ENCODE measurements at places on chromosomes 7 and 10.
A peak's percentile ranks its signal among the peaks of the same experiment; 100 is the strongest.

DNA sequence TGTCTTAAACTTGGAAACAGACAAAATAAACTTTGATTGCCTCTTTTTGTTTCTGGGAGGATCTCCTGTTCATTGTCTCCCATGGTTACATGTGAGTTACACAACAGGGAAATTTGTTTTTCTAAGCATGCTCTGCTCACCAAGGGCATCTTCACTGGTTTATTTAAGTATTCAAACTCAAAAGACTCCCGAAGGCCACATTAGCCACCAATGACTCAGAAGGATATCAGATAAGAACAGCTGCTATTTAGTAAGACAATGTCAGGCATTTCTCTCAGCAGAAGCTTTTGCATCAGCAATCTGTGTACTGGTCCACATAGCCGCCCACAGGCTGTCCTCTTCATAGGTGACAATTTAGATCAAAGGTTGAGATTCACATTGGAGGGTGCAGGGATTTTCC, 19.3 kb downstream of the OR6B1 start:
- no peak for DNase-seq

DNA sequence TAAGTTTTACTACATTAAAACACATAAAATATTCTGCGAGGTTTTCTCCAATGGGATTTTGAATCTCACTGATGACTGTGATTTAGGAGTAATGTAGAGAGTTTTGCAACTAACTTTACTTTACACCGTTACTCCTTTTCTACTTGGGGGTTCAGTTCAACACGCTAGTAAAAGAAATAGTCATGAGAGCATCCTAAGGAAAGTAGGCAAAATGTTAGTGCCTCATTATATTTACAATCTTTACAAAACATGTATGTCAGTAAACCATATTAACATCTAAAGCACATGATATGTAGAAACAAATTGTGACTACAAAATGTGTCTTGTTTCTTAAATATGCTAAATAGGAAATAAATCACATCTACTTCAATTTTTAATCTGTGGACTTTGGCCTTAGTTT, 6.0 kb downstream of the MEOX2 start:
- no peak for DNase-seq

GRCh38 chr10:73517166-73517888, 21.5 kb upstream of the PPP3CB start:
- no peak for DNase-seq

DNA sequence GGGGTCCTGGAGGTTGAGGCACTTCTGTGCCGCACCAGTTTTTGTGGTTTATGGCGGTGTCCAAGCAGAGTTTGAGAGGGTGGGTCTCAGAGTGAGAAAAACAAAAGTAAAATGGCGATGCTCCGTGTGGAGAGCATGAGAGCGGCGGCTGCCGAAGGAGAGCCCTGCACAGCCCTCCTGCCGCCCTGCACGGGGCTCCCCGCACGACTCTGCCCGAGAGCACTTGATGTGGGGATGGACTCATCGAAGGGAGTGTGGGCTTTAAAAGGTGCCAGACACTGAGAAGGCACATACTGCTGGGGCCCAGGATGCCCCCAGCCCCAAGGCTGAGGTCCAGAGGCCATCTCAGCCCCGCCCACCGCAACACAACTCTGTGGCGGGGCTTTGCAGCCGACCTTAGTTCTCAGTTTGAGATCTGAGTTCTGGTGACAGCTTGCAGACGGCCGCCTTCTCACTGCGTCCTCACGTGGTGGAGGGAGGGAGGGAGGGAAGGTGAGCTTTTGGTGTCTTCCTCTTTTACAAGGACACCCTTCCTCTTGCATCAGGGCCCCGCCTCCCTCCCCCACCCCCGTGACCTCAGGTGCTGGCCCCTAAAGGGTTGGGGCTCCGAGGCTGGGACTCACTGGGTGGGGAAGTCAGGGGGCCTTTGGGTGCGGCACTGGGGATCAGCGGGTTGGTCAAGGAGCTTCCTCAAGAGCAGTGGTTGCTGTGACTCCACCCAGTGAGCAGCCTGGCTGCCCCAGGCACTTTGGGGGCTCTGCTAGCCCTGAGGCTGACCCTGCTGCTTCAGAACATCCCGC, 69.1 kb downstream of the NKX6-2 start:
- no peak for DNase-seq

- no peak for DNase-seq
Observed at GRCh38 chr7:17304926-17305325, 6.5 kb downstream of the AHR start.

- DNase-seq: no peak
Observed at GRCh38 chr7:90999989-91000979, 263.9 kb upstream of the FZD1 start.

DNA sequence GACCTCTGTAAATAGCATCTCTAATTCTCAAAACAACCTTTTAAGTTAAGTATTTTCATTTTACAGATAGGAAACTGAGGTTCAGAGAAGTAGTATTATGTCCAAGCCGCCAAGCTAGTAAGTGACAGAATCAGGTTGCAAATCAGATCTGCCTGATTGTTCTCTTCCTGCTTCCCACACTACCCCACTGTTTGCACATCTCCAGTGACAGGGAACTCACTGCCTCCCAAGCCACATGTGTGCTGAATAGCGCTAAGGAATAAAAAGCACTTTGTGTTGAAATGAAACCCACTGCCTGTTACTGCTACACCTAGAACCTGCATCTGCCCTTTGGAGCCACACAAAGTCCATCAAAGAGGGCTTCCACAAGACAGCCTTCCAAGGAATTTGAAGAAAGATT, 45.1 kb upstream of the WDR11 start:
- no peak for DNase-seq

DNA sequence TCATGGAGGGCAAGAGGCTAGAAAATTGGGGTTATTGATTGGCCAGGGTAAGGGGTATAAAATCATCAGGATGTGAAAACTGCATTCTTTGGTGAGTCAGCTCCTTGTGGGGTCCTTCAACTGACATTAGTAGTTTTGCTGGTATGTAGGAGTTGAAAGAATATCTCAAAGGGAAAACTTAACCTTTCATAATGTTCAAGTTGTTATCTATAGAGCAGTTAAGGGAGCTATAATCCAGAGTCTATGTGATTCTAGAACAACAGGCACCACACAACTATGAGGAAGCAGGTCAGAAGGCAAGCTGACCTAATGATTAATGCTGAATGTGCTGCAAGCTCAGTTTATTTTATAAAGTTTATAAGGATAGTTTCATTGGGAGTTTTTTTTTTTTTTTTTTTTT, 13.7 kb downstream of the PRPS1L1 start:
- DNase-seq: no peak

DNA sequence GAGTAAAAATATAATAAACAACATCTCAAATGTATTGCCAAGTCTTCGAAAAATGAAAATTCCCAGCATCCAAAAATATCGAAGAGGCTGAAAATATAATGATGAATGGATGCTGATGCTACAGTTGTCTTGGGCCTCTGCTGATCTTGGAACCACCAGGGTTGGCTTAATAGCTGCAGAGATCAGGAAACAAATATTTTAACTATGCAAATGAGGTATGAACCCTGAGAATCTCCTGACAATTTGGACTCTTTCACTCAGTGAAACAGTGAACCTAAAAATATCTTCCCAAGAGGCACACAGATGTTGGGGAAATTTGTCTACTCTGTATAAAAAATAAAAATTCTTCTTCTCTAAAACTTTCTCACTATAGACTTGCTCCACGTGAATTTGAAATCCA, 97.7 kb upstream of the EGFR start:
- DNase-seq: no peak

DNA sequence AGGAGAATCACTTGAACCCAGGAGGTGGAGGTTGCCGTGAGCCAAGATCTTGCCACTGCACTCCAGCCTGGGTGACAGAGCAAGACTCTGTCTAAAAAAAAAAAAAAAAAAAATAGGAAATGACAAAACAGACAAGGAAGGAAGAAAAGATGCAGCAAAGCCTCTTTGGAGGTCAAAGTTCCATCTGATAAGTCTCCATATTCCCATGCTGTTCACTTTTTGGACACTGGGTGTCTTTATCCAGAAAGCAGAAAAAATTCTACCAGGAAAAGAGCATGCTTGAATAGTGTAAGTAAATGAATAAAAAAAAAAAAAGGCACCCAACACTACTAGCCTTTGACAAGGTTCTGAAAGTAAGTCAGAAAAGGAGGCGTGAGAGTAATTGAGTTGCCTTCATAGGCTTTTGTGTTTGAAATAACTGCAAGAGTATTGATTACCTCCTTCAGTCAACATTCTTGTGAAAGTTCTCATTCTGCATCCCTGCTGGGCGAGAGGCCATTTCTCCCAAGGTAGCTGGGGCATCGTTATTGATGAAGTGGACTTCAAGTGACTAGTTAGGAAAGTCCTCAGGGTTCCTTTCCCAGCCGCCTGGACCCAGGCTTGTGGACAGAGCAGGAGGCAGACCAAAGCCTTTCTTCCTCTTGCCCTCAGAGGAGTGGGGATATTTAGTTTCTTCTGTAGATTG, 133.3 kb upstream of the KIF5B start:
- DNase-seq: no peak

DNA sequence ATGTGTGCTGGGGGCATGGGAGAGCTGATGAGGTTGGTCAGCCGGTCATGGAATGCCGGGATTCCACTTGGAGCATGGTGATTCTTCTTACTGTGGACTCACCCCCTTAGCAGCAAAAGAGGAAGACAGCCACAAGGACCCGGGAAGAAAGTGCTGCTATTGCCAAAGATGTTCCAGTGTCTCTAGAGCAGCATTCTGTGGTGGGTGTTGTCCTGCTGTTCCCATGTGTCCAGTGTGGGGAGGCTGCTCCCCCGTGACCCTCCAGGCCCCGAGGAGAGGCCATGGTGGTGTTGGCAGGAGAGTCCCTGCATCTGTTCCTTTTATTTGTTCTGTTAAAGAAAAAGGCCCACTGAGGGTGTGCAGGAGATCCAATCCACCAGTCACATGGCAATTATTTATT, 499.4 kb downstream of the RPS24 start:
- DNase-seq: no peak

GRCh38 chr7:45084336-45084735, 4.4 kb downstream of the NACAD start:
- no peak for DNase-seq

GRCh38 chr7:155987681-155988235, 175.5 kb upstream of the SHH start:
- DNase-seq: no peak

GRCh38 chr7:503575-504111, 16.0 kb downstream of the PDGFA start:
- DNase-seq: no peak

GRCh38 chr7:41003611-41003940, 699.3 kb downstream of the INHBA start:
- no peak for DNase-seq

DNA sequence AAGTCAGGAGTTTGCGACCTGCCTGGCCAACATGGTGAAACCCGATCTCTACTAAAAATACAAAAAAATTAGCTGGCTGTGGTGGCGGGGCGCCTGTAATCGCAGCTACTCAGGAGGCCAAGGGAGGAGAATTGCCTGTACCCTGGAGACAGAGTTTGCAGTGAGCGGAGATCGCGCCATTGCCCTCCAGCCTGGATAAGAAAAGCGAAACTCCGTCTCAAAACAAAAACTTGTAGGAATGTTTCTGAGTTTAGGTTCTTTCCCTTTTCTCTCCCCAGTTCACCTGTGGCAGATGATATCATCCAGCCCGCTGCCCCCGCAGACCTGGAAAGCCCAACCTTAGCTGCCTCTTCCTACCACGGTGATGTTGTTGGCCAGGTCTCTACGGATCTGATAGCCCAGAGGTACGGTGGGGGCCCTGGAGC, 138.8 kb upstream of the BTBD16 start:
- no peak for DNase-seq

DNA sequence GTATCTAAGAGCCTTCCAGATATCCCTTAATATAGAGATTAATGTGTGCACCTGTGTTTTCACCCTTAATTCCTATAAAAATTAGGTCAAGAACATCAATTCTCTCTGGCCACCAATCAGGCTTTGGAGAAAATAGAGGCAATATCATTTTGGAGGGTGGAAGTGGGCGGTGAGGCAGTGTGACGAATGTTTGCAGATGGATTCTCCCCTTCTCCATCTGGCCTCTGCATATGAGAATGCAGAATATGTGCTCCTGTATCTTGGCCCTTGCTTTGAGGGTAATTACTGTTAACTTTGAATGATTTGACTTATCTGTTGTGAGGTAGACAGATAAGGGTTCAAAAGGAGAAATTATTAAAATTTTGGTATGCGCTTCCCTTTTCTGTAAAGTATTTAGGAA, 304.0 kb upstream of the NPSR1 start:
- DNase-seq: no peak

DNA sequence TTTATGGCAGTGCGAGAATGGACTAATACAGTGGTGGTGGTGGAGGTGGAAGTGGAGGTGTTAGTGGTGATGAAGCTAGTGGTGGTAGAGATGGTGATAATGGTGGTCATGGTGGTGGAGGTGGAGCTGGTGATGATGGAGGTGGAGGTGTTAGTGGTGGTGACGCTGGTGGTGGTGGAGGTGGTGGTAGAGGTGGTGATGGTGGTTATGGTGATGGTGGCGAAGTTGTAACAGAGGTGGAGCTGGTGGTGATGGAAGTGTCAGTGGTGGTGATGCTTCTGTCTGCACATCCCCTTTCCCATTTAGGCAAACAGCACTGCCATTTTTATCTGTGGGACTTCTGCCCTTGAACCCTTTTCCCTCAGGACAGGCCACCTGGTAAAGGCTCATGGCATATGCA, 7.4 kb upstream of the PTPRN2 start:
- no peak for DNase-seq

GRCh38 chr10:18659125-18659818, at the start of gene ARL5B:
ARL5B (plus strand) TSS chr10:18659431; CDS start chr10:18659638, 207 bp downstream.
- DNase-seq: peak; percentile 96

- DNase-seq: no peak
Observed at GRCh38 chr7:89002981-89003956, 207.7 kb upstream of the TEX47 start.
